ENCODE measurements at places on chromosomes 5 and 9.

DNA sequence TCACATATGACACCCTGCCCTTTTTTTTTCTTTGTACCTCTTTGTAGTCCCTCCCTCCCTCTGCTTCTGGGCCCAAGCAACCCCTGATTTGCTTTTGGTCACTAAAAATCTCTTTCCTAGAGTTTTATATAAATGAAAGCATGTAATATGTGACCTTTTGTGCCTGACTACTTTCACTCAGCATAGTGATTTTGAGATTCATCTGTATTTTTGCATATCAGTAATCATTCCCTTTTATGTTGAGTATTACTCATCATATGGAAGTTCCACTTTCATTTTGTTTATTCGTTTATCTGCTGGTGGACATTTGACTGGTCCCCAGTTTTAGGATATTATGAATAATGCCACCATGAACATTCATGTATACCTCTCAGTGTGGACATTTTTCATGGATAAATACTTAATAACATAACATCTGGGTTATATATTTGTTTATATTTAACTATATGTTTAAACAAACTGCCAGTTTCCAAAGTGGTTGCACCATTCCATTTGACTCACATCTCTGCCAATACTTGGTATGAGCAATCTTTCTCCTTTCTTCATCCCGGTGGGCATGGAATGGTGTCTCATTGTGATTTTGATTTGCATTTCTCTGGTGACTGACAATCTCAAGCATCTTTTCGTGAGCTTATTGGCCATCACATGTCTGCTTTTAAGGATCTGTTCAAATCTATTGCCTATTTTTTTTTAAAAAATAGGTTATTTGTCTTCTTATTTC, 115.7 kb upstream of the S1PR3 start:
- no peak for DNase-seq

DNA sequence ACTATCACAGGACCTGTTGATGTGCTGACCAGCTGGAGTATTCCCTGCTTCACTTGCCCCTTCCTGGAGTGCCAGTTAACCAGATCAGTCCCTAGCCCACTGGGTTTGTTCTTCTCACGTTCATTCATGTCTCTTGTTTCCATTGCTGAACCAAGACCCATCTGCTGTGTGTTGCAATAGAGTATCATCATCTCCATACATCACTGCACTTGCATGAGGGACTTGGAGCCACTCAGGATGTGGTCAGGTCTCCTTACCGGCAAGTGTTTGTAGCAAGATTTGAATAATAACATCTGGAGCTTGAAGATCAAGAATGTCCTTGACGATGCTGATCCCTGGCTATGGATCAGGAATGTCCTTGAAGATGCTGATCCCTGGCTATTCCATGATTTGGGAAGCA, 358.6 kb downstream of the IRX1 start:
- DNase-seq, result no peak

DNA sequence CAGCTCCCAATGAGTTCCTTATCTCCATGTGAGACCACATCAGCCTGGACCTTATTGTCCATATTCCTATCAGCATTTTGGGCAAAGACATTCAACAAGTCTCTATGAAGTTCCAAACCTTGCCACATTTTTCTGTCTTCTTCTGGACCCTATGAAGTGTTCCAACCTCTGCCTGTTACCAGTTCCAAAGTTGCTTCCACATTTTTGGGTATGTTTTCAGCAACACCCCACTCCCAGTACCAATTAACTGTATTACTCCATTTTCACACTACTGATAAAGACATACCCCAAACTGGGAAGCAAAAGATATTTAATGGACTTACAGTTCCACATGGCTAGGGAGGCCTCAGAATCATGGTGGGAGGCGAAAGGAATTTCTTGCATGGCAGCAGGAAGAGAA, 548.5 kb downstream of the CHSY3 start:
- DNase-seq, result no peak

DNA sequence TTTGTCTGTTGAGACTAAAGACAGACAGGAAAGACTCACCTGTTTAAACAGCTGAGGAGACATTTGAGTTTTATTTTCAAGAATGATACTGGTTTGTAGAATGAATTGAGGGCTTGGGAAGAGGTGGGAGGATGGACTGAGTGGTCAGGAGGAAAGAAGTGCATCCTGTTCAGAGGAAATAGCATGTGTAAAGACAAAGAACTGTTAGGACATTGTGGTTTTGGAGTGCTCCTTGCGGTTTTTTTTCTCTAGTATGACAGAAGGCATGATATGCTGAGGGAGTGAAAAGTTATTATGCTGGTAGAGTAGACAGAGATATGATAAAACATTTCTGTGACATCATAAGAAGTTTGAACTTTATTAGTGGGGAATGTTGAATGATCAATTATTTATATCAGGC, 270.7 kb upstream of the ELAVL2 start:
- no peak for DNase-seq

- DNase-seq, result no peak
Observed at GRCh38 chr5:65185468-65185867, 296.3 kb downstream of the ADAMTS6 start.

DNA sequence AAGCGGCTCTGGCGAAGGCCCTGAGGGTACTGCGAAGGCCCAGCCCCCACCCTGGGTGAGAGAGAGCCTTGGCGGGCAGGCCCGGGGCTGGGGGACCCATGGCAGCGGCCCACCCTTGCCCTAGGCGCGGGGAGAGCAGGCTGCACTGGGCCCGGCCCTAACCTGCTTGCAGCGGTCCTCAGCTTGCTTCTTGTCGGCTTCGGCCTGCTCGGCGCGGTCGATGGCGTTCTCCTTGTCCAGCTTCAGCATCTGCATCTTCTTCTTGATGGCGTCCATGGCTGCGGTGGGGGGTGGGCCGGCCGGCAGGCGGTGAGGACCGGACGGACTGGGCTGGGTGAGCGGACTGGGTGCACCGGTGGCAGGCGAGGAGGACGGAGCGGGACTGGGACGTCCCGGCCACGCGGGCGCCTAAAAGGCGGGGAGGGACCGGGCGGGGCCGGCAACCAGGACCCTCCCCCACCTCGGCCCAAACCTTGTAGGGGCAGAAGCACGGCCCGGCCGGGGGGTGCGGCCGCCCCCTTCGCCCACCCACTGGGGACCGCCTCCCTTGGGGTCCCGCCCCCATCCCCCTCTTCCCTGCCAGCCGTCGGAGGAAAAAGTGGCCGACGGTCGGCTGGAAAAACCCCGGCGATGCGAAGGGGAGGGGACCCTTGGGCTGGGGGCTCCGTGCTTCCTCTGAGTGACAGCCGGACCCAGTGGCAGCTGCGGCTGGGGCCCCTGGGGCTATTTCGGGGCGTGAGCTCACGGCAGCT, at the start of gene TPM2:
TPM2 (minus strand) TSS at position 384 of the 752 bp plus-strand sequence; CDS start at position 276, 108 bp downstream.
- peak; percentile 92 for DNase-seq

DNA sequence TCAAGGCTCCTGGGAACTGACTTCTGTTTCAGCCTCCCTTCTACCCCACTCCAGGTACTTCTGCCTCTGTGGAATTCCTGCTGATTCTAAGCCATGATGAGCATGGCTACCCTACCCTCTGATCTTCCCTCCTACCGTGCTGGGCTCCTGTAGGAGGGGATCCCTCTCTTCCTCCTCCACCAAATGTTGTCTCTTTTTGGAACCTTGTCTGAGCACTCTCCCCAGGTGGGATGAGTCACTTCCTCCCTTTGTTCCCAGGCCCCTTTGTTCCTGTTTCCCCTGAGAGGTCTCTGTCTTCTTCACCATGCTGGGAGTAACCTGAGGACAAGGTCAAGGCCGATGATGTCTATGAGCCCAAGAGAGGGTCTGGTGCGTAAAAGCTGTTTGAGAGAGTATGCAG, 213.2 kb downstream of the GABBR2 start:
- DNase-seq, result no peak

GRCh38 chr9:32385152-32385884, 875 bp downstream of the ACO1 start:
- DNase-seq, result no peak

Data from AG08396 (cell line).